ENCODE measurements at places on chromosomes 7 and 10. TPM values are rescaled to one million over a fixed set of nuclear protein-coding genes. Genes with fewer than 3 reads are reported as not detected.

- DNase-seq = no peak
These were observed 3.0 kb downstream of the STRIP2 start for GRCh38 chr7:129437190-129437589.

GRCh38 chr10:105075031-105075430 is 433.9 kb downstream of the SORCS3 start:
- no peak for DNase-seq

GRCh38 chr10:117217196-117217761 is 20.0 kb downstream of the KCNK18 start:
- DNase-seq = no peak

DNA sequence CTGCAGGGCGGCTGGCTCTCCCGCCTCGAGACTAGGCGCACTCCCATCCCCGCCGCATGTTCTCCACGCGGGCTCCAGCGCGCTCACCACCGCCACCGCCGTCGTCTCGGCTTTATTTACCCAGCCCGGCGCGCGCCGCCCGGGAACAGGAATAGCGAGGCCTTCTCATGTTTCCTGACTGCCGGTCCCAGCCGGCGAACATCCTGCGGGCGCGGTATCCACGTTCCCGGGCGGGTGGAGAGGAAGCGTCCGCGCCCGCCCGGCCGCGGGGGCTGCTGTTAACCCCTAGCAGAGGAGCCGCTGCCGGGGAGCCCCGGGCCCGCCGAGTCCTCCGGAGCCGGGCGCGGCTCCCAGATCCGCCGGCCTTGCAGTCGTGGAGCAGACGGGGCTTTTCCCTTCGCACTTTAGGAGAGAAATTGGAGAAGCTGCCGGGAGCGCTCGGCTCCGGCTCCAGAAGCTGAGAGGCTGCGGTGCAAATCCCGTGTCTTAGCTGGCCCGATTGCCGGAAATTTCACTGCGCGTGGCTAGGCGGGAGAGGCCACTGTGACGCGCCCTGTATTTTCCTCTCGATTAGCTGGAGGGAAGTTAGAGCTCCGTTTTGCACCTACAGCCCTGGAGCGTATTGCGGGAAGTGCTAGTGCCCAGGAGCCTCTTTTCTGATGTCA is at the start of gene MKX:
MKX (minus strand) TSS at position 88 of the 665 bp plus-strand sequence. CDS start 2,404 bp downstream, outside the sequence.
- DNase-seq = no peak

DNA sequence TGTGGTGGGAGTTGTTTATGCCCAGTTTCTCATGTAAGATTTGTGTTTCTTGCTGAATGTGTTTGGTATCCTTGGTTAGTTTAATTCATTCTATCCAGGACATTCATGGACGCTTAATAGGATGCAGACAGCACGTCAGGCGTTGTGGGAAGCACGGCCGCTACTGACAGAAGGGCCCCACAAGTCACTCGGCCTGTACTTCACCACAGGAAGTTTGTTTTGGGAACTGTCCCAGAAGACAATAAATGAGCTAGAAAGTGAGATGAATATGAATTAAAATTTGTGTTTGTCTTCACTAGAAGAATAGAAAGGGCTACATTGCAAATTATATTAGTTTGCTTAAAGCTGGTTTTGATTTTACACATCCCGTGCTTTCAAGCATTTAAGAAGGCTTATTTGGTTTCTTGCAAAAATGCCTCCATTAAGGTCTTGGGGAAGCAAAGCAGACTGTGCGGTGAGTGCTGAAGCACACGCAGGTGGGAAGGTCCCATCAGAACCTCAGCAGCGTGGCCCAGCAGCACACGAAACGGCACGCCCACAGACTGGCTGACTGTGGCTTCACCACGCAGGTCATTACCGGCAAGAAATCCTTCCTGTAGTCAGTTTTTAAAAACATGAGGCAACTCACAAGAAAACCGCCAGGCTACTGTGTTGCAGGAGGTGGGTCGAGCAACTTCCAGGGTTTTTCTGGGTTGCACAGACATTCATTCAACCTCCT is 74.1 kb downstream of the VIPR2 start:
- DNase-seq = peak; percentile 75

- DNase-seq = no peak
These were observed 142.5 kb upstream of the TNS3 start for GRCh38 chr7:47724335-47724982.

DNA sequence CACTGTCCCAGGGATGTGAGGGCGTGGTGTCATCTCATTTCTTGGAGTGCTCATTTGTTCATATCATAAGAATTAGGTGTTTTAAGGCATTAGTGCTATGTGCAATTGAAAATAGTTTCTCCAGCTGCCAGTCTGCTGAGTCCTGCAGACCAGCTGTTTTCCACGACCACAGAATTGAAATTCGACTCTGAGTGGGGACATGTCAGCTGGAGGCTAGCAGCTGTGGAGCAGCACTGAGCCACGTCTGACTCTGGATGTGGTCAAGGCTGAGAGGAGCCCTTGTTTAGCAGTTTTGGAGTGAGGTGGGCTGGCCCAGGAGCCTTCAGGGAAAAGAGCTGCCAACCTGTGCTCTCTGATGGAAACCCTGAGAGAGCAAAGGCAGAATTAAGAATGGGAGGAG is 156.3 kb upstream of the GRB10 start:
- DNase-seq = no peak

DNA sequence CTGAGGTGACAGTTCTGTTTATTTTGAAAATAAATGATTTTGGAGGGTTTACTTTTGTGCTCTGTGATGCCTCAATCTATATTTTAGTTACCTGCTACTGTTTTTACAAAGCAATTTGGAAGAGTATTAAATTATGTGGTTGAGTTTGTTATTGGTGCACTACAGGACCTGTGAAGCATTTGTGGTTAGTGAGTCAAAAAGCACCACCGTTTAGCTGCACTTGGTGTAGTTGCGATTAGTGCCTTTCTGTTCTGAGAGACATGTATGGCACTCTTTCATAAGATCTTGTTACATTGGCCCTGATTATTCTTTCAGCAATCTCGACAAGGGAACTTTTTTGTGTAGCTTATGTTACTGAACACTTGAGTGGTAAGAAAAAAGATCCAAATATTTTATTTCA is 132.2 kb downstream of the BBS9 start:
- no peak for DNase-seq

DNA sequence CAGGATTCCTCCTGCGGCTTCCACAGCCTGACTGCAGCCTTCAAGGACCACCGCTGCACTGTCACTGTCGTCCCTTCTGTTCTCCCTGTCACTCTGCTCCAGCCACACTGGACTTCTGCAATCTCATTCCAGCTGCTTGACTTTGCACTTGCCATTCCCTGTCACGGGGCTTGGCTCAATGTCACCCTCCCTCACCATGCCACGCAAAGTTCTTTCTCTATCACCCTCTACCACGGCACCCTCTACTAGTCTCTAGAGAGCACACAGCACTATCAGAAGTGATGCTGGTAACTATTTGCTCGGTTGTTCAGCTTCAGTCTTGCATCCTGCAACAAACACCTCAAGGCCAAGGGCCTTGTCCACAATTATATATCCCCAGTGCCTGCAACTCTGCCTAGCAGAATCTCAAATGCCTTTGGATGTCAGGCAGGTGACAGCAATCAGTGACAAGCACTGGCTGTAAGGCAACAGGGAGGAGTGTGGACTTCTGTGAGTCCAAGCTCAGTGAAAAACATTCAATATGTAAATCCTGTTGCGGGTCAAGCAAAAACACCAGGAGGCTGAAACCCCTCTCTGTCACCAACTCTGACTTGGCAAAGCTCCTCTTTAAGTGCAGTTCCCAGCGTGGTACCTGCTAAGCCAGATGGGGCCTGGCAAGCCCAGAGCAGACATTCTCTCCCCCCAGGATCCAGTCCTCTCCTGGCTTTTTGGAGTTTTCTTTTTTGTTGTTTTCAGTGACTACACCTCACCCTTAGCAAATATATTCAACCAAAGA is 259.9 kb downstream of the FGFR2 start:
- no peak for DNase-seq

DNA sequence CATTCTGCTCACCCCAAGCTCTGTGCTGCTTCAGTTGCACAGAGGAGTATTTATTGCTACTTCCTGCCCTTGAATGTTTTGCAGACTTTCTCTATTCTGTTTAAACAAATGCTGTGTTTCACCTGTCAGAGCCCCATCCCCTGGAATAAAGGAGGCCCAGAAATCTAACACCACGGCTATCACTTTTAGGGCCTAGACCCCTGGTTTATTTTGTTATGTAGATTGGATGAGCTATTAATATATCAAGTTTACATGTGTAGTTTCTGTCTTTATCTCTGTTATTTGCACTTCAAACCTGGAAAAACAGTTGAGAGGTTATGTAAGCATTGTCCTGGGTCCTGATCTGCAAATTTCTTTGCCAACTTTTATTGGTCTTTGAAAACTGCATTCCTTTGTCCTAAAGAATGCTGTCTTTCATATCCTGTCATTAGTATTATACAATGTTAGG is 630.1 kb downstream of the PARD3 start:
- DNase-seq = no peak

DNA sequence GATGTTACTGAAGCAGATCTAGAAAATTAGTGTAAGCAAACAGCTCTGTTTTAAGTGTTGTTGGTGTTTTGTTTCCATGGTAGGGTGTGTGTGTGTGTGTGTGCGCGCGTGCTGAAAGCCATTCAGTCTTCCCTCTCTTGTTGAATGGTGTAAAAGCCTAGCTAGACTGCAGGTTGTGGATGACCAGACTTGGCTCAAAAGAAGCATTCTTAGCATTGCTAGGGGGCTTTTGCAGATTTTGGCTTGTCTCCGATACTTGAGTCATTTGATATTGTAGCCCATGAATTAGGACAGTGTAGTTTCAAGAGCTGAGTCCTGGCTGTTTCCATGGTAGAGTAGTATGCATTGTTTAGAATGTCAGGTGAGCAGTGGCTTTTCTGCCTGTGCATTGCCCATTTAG is 99.1 kb downstream of the SND1 start:
- DNase-seq = no peak

DNA sequence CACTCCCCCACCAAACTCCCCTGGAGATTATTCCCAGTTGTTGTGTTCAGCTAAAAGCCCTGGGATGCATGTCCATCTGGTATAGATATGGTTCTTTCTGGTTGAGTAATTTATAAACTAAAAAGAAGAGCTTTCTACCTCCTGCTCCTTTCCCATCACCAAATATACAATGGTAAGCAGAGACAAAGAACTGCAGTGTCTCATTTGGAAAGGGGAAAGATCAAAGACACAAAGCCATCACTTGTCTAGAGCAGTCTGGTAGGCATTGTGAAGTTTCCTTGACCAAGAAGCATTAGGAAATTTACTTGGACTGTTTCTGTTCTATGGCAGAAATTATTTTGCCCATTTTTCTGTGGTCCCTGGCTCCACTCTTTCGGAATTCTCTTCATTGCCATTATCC is 24.9 kb upstream of the PANK1 start:
- no peak for DNase-seq

Gene PRSS37
- not detected for total RNA-seq

Gene SSBP1
- total RNA-seq = 84.2 TPM

Gene COL28A1
- 0.51 TPM for total RNA-seq

Gene H2AZ2
- 210 TPM for total RNA-seq

Gene RNF148
- 0.48 TPM for total RNA-seq

Gene FXYD4
- total RNA-seq = not detected
